CD4-positive, alpha-beta T cell treated with Interleukin-2 at 100 ng/mL for 4 hours (primary cell): ENCODE measurements at places on chromosomes 6 and 20.
A peak's percentile ranks its signal among the peaks of the same experiment; 100 is the strongest.

DNA sequence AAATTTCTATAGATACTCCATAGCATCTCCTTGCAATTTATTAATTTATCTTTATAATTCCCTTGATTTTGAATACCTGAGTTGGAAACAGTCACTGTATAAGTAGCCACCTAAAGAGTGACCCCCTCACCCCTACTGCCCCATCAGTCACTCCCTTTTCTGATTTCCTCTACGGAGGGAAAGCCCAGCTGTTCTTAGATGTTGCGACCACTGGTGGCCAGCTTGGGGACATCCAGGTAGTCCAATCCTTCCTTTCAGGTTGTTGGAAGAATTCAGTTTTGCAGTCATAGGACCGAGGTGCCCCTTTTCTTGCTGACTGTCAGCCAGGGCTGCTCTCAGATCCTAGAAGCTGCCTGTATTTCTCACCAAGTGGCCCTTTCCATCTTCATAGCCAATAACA is 87.8 kb downstream of the BMP6 start:
- no peak for DNase-seq

DNA sequence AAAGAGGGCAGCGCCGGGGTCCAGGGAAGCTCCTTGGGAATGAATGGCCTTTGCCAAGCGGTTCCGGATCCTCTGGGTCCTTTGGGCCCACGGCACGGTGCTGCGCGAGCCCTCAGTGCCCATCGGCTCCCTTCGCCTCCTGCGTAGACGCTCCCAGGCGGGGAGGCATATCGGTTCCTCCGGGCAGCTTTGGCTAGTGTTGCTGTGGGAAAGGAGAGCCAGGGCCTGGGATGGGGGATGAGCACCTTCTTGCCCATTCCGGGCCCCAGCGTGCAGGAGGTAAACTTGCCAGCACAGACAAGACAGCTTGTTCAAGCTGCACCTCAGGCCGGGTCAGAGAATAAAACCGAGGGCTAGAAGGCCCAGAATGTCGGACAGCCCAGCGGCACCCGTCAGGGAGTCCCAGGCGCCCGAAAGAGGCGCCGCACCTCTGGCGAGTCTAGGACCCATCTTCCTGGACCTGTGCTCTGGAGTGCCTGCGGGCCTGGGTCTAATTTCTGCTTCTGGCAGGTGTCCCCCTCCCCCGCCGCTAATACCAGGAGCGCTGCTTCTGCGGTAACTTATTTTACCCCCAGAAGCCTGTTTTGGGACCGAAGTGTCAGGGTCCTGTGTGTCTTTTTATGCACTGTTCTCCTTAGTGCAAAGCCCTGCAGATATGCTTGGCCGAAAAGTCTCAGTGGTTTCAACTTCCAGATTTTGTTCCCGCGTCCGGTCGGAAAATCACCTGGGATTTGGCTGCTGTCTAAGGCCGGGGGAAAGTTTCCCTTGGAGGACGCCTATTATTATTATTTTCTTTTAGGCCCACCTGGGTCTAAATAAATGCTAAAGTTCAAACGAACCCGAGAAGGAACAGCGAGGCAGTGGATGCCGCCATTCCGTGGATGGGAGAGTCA is 1.7 kb upstream of the TFAP2C start:
- no peak for DNase-seq

GRCh38 chr20:9241721-9242427 is 173.0 kb downstream of the PLCB4 start:
- no peak for DNase-seq

DNA sequence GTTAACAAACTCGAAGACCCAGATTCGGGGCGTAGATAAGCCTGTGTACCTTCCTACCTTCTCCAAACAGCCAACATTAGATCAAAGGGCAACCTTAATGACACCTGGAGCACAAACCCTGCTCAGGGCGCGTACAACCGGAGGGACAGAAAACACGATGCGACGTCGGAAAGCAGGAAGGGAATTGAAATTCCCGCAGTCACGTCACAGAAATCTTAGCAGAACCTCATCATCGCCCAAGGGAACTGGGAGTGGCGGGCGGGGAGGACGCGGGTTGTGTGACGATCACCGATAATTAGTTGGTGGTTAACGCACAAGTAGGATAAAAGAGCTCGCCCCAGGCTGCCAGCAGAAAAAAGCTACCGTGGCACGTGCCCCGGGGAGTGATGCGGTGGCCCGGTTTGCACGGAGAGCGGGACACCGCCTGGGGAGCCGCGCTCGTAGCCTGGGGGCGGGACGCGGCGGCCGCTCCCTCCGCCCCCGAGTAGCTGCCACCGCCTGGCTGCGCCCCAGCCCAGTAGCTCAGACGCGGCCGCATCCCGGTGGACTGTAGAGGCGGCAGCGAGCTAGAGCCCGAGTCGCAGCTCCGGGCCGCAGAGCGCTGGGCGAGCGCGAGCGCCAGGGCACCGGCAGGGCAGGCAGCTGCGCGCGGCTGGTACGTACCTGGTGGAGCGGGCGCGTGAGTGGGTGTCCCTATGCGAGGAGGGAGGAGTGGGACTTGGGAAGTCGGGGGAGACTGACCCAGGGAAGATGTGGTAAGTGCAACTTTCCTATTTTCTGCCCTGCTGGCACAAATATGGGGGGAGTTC is at the start of gene PKIB:
PKIB (plus strand) TSS at position 525 of the 809 bp plus-strand sequence. CDS start 107,390 bp downstream, outside the sequence.
- peak; percentile 28 for DNase-seq

- DNase-seq: no peak
Observed at GRCh38 chr6:56162081-56162480, 85.3 kb downstream of the COL21A1 start.

- DNase-seq: no peak
Observed at GRCh38 chr20:1322511-1323245, 6.3 kb downstream of the SDCBP2 start.

DNA sequence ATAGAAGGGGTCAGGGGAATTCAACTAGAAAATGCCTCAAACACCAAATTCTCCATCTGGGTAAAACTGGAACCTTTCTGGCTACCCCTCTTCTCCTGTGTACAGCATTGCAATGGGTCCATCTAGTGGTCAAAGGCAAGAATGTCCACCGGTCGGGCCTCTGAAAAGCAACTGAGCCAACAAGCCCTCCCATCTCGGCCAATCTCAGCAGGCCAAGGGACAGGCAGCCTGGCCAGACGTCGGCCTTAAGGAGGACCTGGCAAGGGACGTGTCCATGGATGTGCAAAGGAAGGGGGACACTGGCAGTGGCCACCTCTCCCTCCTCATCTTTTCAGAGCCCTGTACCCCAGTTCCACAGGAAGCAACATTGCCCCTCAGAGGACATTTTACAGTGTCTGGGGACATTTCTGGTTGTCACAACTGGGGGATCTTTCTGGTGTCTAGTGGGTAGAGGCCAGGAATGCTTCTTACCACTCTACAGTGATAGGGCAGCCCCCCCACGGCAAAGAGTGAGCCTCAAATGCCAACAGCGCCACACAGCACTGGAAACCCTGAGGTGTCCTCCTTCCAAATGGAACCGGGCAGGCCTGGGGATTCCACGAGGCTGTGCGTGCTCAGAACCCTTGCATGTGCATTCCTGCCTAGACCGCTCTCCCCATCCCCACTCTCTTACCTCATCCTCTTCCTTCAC is 99.8 kb upstream of the FOXA2 start:
- DNase-seq: peak; percentile 6

DNA sequence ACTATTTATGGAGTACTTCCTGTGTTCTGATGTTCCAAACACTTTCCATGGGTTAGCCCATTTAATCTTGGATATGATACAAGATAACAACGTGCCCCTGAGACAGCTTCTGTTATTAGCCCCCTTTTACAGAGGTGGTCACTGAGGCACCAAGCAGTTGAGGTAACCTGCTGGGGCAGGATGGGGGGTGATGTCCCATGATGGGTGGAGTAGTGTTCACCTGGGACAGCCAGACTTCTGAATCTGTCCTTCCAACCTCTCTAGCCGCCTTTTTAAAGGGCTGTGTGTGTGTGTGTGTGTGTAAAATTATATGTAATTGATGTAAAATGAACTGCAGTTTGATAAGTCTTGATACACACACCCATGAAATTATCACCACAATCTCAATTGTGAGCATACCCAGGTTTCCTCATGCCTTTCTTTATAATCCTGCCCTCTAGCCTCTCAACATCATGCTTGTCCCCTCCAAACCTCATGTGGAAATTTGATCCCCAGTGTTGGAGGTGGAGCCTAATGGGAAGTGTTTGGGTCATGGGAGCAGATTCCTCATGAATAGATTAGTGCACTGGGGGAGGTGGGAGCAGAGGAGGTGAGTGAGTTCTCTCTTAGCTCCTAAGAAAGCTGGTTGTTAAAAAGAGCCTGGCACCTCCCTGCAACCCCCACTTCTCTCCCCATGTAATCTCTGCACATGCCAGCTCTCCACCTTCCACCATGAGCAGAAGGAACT is 39.2 kb downstream of the PLAGL2 start:
- DNase-seq: no peak

- DNase-seq: no peak
Observed at GRCh38 chr20:7291946-7292345, 524.5 kb downstream of the BMP2 start.
